Right lung (tissue), 10 donors: ENCODE measurements at places on chromosomes 2 and 18.

DNA sequence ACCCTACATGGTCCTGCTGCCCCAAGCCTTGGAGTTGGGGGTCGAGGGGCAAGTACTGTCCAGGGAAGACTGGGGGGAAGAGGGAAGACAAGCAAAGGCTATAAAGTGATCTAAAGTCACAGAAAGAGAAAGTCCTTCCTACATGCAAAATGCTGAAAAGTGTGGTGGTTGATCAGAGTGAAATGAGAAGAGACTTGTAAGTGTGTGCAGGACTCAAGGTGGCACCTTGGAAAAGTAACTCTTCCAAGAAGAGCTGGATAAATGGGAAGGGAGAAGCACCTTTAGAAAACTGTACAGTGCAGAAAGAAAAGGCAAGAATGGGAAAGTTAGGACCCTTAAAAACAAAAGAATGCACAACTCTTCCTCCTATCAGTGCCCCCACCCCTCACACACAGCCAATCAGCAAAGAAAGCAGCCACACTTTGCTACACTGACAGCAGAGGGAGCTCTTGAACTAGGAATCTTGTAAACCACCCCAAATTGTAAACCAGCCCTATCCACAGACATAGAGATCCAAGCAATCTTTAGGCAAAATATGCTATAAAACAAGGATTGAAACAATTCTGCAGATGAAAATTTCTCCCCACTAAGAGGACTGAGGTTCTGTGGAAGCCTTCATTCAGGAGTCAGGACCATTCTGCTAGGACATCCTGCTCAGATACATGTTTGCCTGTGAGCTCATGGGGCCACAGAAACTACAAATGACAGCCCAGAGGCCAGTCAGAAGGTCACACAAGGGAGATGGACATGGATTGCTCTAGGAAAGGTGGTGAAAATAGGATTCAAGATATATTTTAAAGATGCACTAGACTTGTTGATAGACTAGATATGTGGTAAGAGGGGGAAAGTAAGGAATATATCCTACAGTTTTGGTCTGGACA is 146.4 kb downstream of the FTCDNL1 start:
- DNase-seq: no peak

GRCh38 chr2:112973156-112973555 is 4.7 kb upstream of the IL36G start:
- DNase-seq: no peak

- no peak for DNase-seq
Observed at GRCh38 chr2:14781142-14781541, 148.6 kb downstream of the LRATD1 start.

DNA sequence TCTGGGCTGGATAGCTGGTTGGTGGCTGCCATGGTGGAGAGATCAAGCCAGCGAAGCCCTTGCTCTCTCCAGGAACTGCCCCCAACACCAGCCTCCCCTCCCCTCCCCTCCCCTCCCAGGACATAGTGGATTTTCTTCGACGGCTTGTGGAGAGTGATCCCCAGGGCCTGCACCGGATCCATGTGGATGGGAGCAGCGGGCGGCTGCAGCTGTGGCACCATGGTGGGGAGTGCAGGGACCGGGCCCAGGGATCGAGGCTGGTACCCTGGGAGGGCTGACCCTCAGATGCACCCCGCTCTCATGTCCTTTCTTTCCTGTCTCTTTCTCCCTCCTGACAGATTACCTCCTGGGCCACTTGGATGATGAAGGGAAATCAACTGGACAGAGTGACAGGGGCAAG is 7.0 kb downstream of the TTC31 start:
- no peak for DNase-seq

- DNase-seq: no peak
Observed at GRCh38 chr2:54476852-54477251, 20.7 kb downstream of the SPTBN1 start.
